ENCODE measurements at places on chromosomes 6 and 20. TPM values are rescaled to one million over a fixed set of nuclear protein-coding genes. Genes with fewer than 3 reads are reported as not detected.

GRCh38 chr20:20137851-20138250, 85.5 kb downstream of the CFAP61 start:
- no peak for DNase-seq

DNA sequence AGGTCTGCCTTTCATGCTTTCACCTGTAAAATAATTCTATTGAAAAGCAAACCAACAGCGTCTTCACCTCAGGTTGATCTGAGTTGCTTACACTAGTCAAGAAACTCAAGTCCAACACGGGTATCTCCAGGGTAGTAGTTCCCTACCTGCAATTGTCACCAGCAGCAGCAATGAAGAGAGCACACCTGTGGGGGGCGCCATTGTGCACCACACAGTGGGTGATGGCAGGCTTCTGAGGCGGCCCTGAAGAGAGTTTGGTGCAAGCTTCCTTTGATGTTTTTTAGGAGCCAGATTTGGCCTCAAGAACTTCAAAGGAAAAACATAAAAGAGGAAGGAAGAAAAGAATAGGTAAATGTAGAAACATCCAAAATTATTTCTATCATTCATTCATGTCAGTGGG, 45.1 kb downstream of the KIAA0319 start:
- no peak for DNase-seq

GRCh38 chr6:33885132-33886057, 81.6 kb upstream of the MLN start:
- DNase-seq, result no peak

- DNase-seq, result no peak
Observed at GRCh38 chr20:896501-897025, 19.6 kb downstream of the ANGPT4 start.

DNA sequence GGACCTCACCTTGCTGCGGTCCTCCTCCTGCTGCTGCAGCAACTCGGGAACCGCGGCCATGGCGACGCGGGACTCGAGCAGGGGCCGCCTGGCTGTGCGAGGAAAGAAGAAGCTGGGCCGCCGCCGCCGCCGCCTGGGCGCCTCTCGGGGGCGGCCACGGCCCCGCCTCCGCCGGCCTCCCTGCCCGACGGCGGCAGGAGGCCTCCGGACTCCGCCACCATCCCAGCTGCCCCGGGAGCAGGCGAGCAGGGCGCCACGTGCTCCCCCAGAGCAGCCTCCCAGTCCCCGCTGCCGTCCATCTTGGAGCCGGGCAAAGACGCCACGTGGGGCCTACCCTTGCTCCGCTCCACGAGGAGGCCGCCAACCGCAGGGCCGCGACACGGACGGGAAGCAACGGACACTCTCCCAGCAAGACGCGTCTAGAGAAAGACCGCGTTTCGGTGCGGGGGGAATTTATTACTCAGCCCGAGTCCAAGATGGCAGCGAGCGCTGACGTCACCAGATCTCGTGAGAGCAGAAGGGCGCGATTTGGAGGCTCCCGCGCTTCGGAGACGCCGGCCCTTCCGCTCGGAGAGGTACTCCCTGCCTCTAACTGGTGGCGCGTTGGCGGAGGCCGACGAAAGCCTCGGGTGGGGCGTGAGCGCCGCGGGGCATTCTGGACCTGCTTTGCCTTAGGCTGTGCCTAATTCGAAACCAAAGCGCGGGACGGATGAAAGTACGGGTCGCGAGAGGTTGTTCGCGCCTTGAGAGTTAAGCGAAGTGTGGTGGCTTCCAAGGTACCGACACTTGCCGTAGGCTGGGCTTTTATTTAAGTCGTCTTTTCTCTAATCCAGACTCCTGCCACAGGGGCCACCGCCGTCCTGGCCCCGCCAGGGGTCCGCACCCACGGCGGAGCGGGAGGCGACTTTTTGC, at the start of the genes MGME1 and SNX5:
MGME1 (plus strand) TSS at position 653 of the 912 bp plus-strand sequence. CDS start 842 bp downstream, outside the sequence.
SNX5 (minus strand) TSS at position 429 of the 912 bp plus-strand sequence; CDS start at position 60, 369 bp downstream.
- DNase-seq, result peak; percentile 100

DNA sequence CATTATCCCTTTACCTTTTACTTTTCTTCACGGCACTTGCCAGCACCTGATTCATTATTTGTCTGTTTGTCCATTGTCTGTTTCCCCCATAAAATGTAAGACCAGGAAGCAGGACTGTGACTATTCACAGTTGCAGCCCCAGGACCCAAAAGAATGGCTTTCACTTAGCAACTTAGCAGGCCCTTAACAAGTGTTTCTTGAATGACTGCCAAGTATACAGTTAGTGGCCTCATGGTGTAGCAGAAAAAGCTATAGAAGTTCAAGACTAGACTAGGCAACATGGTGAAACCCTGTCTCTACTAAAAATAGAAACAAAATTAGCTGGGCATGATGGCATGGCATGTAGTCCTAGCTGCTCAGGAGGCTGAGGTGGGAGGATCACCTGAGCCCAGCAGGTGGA, 4.3 kb downstream of the SLC26A8 start:
- DNase-seq, result no peak

GRCh38 chr6:105926318-105926717, 159.8 kb upstream of the PRDM1 start:
- DNase-seq, result no peak

DNA sequence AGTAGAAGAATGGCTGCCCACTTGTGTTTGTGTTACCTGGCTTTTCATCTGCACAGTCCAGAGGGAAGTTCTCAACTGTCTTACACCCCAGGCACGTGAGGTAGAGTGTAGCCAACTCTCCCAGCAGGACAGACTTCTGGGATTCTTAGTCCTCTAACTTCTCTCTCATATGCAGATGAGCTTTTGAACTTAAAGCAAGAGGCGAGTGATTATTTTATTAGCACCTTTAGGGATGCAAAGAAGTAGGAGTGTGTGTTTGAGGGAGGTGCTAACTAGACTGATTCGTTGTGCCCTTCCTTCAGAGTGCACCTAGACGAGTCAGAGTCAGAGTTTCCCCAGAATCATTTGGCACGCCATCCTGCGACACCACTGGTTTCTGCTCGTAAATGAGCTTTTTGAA, 10.8 kb downstream of the CDYL start:
- DNase-seq, result no peak

GRCh38 chr20:56702931-56703840, 74.1 kb downstream of the TFAP2C start:
- DNase-seq, result no peak

DNA sequence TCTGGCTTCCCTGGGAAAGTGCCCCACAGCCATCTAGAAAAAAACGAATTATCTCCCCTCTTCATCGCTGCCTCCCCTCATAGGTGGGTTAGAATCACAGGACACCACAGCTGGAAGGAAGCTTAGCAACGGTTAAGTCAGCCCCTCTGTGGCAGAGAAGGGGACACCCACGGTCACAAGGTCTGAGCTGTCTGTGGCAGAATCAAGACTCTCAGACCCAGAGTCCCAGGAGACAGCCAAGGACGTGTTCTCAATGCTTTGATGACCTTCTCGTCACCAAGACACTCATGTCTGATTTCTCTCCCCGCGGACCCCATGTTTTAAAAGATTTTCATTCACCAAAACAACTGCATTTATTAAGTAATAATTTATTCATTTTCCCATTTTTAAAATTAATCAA, 221.5 kb downstream of the NRN1 start:
- DNase-seq, result no peak

- DNase-seq, result no peak
Observed at GRCh38 chr6:124722141-124722878, 239.9 kb upstream of the RNF217 start.

GRM1 gene
- 0.89 TPM for total RNA-seq

WFDC10B gene
- not detected for total RNA-seq

PXDC1 gene
- 19.7 TPM for total RNA-seq

RUNX2 gene
- 0.26 TPM for total RNA-seq

PACSIN1 gene
- 10.0 TPM for total RNA-seq

C20orf173 gene
- total RNA-seq, result not detected
